ENCODE measurements at places on chromosomes 12 and 14. TPM values are rescaled to one million over a fixed set of nuclear protein-coding genes. Genes with fewer than 3 reads are reported as not detected.

Gene MARK3
- 58.6 TPM for total RNA-seq

Gene KRT79
- not detected for total RNA-seq

Gene IRAK3
- total RNA-seq = 0.09 TPM

Gene GTF2A1
- total RNA-seq = 14.5 TPM

Gene C12orf60
- 1.8 TPM for total RNA-seq

Gene CLEC1A
- not detected for total RNA-seq

Gene ETNK1
- total RNA-seq = 35.3 TPM

Gene TMCC3
- 1.0 TPM for total RNA-seq

Gene IAPP
- not detected for total RNA-seq

Gene MPHOSPH9
- 23.9 TPM for total RNA-seq

Gene KCNMB4
- 0.18 TPM for total RNA-seq

Gene HOXC12
- not detected for total RNA-seq

Measured in A549 treated with CpdA at 1 μM for 4 hours (cell line).